Skeletal muscle cell (primary cell): ENCODE measurements at places on chromosomes 5 and 9.

GRCh38 chr9:78778861-78779374, 482.0 kb downstream of the PSAT1 start:
- no peak for DNase-seq

GRCh38 chr5:142618130-142618523, 67.8 kb downstream of the FGF1 start:
- peak; percentile 67 for DNase-seq

- DNase-seq: no peak
Measured at GRCh38 chr9:18990494-18990893, 42.5 kb downstream of the SAXO1 start.

- no peak for DNase-seq
Measured at GRCh38 chr5:66637994-66638393, 41.8 kb downstream of the MAST4 start.

- DNase-seq: no peak
Measured at GRCh38 chr5:172696171-172696849, 55.2 kb downstream of the NEURL1B start.

- DNase-seq: no peak
Measured at GRCh38 chr9:19799784-19800183, 10.9 kb upstream of the SLC24A2 start.

- no peak for DNase-seq
Measured at GRCh38 chr5:142453932-142454331, 129.1 kb upstream of the SPRY4 start.

- DNase-seq: no peak
Measured at GRCh38 chr9:69104830-69105527, 69.1 kb upstream of the TJP2 start.

GRCh38 chr5:97225222-97225621, 42.2 kb upstream of the RIOK2 start:
- no peak for DNase-seq

DNA sequence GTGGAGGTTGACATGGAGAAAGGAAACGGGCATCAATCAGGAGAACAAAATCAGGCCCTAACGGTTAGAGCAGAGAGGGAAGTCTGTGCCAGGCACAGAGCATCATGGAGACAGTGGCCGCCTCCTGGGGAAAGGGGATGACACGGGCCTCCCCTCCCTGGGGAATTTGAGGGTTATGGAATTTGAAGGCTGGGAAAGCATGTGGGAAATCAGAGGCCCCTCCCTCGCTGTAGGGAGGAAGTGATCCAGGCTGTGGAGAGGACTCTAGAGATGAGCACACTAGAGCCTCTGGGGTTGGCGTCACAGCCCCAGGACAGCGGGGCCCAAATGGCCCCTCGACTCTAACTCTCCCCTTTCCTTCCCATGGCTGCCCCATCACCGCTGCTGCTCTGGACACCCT, 36.7 kb downstream of the PROP1 start:
- no peak for DNase-seq

DNA sequence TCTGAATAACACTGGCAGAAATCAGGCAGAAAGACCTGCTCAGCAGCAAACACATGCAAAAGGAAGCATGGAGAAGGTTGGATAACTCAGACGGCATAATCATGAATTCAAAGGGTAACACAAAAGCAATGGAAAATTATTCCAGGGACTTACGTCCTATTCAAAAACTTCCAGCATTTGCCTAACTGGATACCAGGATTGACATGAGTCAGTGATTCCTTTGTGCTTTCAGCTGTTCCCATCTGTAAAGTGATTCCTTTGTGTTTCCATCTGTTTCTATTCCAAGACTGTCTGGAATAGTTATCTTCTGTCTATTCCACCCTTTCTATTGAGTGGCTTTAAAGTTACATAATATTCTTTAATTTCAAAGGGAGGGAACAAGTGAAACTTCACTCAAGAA, 1361.7 kb upstream of the CDH9 start:
- no peak for DNase-seq

- no peak for DNase-seq
Measured at GRCh38 chr9:137444106-137444790, 3.1 kb upstream of the ENTPD8 start.

- no peak for DNase-seq
Measured at GRCh38 chr5:42270771-42271170, 152.5 kb upstream of the GHR start.

DNA sequence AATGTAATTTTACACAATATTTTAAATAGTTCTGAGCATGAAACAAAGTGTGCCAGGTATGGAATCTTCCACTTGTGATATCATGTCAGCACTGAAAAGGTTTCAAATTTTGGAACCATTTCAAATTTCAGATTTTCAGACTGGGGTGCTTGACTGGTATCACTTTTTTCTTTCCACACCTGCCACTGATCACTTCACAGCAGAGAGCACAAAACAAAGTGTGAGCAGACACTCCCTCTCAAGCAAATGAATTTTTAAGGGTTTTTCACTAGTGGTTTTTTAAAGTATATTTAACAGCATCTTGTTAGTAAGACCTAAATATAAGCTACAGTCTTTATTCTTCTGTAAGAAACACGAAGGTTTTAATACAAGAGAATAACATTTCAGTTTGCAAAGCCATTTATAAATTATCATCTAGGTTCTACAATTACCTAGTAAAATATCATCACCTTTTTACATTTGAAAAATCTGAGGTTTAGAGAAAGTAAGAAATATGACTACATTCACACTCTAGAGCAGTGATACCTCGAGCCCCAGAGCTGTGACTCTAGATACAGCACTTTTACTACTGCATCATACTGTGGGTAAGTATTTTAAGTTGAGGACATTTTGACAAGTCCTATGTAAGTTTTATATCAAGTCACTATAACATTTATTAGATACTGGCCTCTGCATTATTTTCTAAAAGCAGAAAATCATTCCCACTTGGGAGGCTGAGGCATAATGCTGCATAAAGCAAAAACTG, 14.6 kb downstream of the GOLPH3 start:
- no peak for DNase-seq
